ENCODE measurements at places on chromosomes 4 and X.

DNA sequence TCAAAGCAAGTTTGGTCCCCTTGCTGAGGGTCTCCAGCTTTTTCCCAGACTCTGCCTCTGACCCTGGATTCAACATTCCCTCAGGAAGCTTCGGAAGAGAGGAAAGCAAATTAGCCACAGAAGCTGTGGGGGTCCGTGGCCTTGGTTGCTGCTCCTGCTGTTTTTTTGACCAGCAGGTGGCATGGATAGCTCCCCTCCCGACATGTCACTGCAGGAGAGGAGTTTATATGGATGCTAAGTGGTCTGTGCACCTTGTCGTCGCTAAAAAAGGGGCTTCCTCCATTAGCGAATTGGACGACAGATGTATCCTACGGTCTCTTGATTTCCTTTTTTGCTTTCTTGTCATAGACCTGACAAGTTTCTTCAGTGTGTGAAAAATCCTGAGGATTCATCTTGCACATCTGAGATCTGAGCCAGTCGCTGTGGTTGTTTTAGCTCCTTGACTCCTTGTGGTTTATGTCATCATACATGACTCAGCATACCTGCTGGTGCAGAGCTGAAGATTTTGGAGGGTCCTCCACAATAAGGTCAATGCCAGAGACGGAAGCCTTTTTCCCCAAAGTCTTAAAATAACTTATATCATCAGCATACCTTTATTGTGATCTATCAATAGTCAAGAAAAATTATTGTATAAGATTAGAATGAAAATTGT is 70.2 kb downstream of the CD38 start:
- no peak for DNase-seq
- H3K36me3 ChIP-seq = no peaks in the 10 kb centered on the region
- H3K27ac ChIP-seq = no peak overlapping the region
- no peaks in the 10 kb centered on the region for H3K27me3 ChIP-seq

- H3K4me3 ChIP-seq = no peak overlapping the region
- DNase-seq = no peak
- H3K27me3 ChIP-seq = no peaks in the 10 kb centered on the region
These were observed 6.2 kb upstream of the RPS3A start for GRCh38 chr4:151093203-151093602.

DNA sequence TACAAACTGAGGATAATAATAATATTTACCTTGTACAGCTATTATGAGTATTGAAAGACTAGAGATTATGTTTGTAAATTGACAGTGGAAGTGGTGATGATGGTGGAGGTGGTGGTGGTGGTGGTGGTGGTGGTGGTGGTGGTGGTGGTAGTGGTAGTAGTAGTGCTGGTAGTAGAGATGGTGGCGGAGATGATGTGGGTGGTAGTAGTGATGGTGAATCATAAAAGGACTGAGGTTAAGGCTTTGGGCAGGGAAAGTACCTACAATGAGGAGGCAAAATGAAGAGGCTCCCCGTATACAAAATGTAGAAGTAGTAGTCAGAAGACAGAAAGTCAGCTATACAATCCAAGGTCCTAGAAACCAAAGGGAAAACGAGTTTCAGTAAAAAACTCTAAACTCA is 214.1 kb downstream of the BCOR start:
- no peak overlapping the region for H3K4me3 ChIP-seq
- no peak overlapping the region for H3K27ac ChIP-seq
- no peaks in the 10 kb centered on the region for H3K36me3 ChIP-seq

DNA sequence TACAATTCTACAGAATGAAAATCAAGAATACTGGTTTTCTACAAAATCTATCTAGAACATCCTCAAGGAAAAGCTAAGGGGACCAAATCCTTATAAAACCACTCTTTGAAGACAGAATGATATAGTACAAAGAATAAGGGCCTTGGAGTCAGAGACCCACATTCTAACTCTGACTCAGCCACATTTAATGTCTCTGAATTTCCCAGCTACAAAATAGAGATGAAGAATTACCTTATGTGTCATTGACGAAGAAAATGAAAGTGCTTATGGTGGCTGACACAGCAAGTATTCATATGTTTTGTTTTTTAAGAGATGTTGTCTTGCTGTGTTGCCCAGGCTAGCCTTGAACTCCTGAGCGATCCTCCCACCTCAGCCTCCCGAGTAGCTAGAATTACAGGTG is 35.9 kb upstream of the CXorf38 start:
- H3K4me1 ChIP-seq = no peaks in the 10 kb centered on the region
- H3K4me3 ChIP-seq = no peak overlapping the region
- no peak overlapping the region for H3K27ac ChIP-seq
- no peak for DNase-seq

GRCh38 chrX:118702741-118703140 is 24.7 kb upstream of the IL13RA1 start:
- DNase-seq = no peak
- no peaks in the 10 kb centered on the region for H3K36me3 ChIP-seq
- no peak overlapping the region for H3K4me3 ChIP-seq
- H3K4me1 ChIP-seq = no peaks in the 10 kb centered on the region

- no peak overlapping the region for H3K27ac ChIP-seq
- H3K4me3 ChIP-seq = no peak overlapping the region
- H3K27me3 ChIP-seq = no peaks in the 10 kb centered on the region
- H3K4me1 ChIP-seq = no peaks in the 10 kb centered on the region
These were observed 72.1 kb upstream of the DCAF12L2 start for GRCh38 chrX:126238220-126238619.

- no peak overlapping the region for H3K27ac ChIP-seq
- H3K4me3 ChIP-seq = no peak overlapping the region
- H3K36me3 ChIP-seq = no peaks in the 10 kb centered on the region
- no peaks in the 10 kb centered on the region for H3K4me1 ChIP-seq
These were observed 160.2 kb downstream of the MAGEB5 start for GRCh38 chrX:26376037-26376708.

DNA sequence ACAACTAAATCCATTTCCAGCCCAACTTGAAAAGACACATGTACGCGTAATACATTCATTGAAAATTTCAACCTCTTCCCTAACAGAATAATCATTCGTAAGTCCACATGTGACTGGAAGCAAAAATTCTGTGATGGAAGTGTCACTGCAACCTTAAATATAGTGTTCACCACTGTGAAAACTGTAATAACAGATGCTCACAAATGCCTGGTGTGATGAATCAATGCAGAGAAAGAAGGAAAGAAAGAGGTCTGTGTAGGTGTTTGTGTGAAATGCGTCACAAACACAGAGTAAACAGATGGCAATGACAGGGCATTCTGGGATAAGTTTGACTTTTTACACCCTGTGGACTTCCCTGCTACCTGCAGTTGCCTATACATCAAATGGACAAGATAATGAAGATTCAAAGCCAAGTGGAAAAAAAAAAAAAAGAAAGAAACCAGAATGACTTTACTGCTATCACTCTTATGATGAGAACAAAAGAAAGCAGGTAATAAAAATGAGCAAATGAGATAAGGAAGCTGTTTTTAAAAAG is 123.3 kb downstream of the EPHA5 start:
- no peaks in the 10 kb centered on the region for H3K4me1 ChIP-seq
- DNase-seq = no peak
- no peaks in the 10 kb centered on the region for H3K27me3 ChIP-seq
- no peaks in the 10 kb centered on the region for H3K36me3 ChIP-seq
- no peak overlapping the region for H3K4me3 ChIP-seq

DNA sequence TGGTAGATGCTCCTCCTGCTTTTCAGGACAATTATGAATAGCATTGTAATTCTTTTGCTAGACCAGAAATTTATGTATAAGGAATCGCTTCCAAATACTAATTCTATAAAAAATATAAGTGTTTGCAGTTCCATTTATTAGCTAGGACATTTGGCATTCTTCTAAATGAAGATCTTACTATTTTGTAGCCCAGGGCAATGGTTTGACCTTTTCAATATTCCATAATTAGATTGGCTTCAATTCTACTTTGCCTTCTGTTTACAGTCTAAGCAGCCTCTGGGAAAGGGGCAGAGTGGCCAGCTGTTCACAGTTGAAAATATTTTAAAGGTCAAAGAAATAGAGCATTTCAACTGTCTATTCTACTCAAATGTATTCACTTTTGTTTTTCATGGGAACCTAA is 912.1 kb upstream of the GRIA3 start:
- H3K4me1 ChIP-seq = no peaks in the 10 kb centered on the region
- H3K36me3 ChIP-seq = no peaks in the 10 kb centered on the region
- no peak overlapping the region for H3K27ac ChIP-seq
- no peaks in the 10 kb centered on the region for H3K27me3 ChIP-seq

- no peaks in the 10 kb centered on the region for H3K4me1 ChIP-seq
- H3K36me3 ChIP-seq = no peaks in the 10 kb centered on the region
- no peak for DNase-seq
- H3K27ac ChIP-seq = no peak overlapping the region
These were observed 383.7 kb downstream of the PPP3CA start for GRCh38 chr4:100963627-100964026.

DNA sequence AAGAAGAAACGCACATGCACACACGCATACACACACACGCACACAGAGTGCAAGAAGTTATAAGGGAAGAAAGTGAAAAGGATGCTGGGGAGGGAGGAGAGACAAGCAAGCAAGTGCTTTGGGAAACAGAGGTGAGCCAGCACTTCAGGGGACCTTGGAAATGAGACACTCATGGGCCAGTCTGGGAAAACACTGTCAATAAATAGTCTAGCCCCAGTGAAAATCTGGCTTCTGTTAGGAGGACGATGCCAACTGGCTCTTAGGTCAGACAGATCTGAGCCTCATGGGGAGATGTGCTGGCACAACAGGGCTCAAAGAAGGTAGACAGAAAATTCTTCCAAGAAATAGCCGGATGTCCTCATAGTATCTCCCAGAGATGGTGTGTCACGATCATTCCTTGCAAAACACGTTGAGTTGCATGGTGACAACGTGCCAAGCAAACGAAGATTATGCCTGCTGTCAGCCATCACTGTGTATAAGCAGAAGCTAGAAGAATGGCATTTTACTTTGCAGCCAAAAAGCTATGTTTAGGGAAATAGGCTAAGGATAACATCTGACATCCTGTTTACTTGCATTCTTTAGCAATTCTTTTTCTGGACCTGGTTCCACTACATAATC is 557 bp upstream of the ARHGEF6 start:
- H3K36me3 ChIP-seq = no peaks in the 10 kb centered on the region
- DNase-seq = no peak
- no peak overlapping the region for H3K4me3 ChIP-seq
- no peak overlapping the region for H3K27ac ChIP-seq

GRCh38 chr4:172980219-172980618 is 188.4 kb upstream of the GALNT7 start:
- DNase-seq = no peak
- H3K4me1 ChIP-seq = peaks cover 13% of the 10 kb centered on the region
- no peak overlapping the region for H3K27ac ChIP-seq
- no peak overlapping the region for H3K4me3 ChIP-seq

DNA sequence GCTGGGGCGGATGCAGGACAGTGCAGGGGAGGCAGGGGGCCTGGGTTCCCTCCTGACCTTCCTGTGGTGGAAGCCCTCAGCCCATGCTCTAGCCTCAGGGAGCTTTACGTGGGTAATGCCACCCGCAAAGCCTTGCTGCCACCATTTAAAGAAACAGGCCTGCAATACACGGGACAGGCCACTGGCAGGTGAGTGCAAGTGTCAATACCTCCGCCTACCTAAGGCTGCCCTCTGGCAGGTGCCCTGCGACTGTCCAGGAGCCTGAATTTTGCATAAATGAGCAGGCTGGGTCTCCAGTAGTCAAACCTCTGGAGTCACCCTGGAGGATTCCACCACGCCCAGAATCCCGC is 5.9 kb downstream of the CRMP1 start:
- peaks cover 59% of the 10 kb centered on the region for H3K27me3 ChIP-seq
- no peak for DNase-seq
- no peak overlapping the region for H3K4me3 ChIP-seq
- H3K36me3 ChIP-seq = no peaks in the 10 kb centered on the region
- H3K4me1 ChIP-seq = no peaks in the 10 kb centered on the region
- H3K27ac ChIP-seq = no peak overlapping the region

DNA sequence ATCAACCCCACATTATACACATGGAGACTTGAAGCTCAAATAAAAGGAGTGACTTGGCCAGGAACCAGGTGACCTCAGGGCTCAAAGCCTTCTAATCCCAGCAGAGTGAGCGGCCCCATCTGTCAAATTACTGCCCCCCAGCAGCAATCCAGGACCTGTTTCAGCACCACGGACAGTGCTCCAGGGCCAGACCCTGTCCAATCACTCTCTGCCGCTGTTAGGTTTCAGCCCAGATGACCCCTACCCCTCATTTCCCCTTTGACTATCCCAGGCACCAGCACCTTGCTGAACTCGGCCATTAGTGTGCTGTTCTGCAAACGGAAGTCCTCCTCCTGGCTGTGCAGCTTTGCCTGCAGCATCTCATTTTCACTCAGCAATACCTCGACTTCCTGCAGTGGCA is 5.1 kb downstream of the GRIPAP1 start:
- H3K27me3 ChIP-seq = no peaks in the 10 kb centered on the region
- H3K4me1 ChIP-seq = no peaks in the 10 kb centered on the region
- H3K36me3 ChIP-seq = peaks cover 8% of the 10 kb centered on the region
- H3K4me3 ChIP-seq = no peak overlapping the region

DNA sequence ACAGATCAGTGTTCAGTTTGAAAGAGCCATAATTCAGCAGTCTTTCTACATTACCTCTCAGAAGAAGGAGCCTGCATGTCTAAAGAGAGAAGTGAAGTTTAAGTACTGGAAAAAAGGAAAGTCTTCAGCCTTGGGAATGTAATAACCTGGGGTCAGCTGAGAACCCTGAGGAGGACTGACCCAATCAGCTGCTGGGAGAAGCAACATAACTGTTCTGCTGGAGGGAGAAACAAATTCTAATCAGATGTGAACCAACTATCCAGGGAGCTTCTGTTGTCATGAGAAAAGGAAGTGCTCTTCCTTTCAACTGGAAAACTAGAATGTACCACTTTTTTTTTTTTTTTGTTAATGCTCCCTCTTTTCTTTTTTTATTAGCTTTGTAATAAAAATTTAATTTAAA is 64.5 kb upstream of the PDE5A start:
- no peak for DNase-seq
- no peaks in the 10 kb centered on the region for H3K36me3 ChIP-seq
- H3K4me1 ChIP-seq = no peaks in the 10 kb centered on the region
- H3K4me3 ChIP-seq = no peak overlapping the region

DNA sequence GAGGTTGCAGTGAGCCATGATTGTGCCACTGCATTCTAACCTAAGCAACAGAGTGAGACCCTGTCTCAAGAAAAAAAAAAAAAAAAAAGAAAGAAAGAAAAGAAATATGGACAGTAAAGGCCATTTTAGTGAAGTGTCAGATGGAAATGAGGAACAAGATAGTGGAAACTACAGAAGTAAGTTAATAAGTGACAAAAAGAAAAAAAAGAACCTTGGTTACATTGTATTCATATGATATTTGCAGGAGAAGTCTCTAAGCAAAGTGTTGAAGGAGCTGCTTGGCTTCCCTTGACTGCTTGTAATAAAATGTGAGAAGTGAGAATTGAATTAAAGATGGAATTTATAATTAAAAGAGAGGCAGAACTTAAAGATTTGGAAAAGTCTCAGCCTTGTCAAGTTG is 73.2 kb downstream of the HOPX start:
- no peak overlapping the region for H3K4me3 ChIP-seq
- peaks cover 1% of the 10 kb centered on the region for H3K4me1 ChIP-seq
- H3K27ac ChIP-seq = no peak overlapping the region
- H3K36me3 ChIP-seq = no peaks in the 10 kb centered on the region

GRCh38 chr4:184664445-184665210 is 15.1 kb downstream of the PRIMPOL start:
- peaks cover 78% of the 10 kb centered on the region for H3K36me3 ChIP-seq
- no peaks in the 10 kb centered on the region for H3K4me1 ChIP-seq
- DNase-seq = no peak
- no peak overlapping the region for H3K27ac ChIP-seq
- H3K4me3 ChIP-seq = no peak overlapping the region

Measured in RWPE2 (cell line).